ENCODE measurements at places on chromosomes 2 and 18. TPM values are rescaled to one million over a fixed set of nuclear protein-coding genes. Genes with fewer than 3 reads are reported as not detected.

The EPB41L3 gene
- polyA plus RNA-seq = 316 TPM

GRCh38 chr2:1510176-1510575 is 96.9 kb downstream of the TPO start:
- DNase-seq = no peak
- H3K27me3 ChIP-seq = peaks cover 7% of the 10 kb centered on the region
- H3K36me3 ChIP-seq = no peaks in the 10 kb centered on the region

DNA sequence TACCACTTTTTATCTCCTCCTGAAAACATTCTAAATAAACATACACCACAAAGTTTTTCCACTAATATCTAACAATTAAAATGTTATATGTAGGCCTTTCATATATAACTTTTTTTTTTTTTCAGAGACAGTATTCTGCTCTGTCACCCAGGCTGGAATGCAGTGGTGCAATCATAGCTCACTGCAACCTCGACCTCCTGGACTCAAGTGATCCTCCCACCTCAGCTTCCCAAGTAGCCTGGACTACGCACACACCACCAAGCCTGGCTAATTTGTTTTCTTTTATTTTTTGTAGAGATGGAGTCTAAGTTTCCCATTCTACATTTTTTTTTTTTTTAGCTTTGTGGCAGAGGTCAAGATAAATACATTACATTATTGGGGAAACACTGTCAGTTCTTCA is 1612.6 kb upstream of the NXPH2 start:
- DNase-seq = no peak
- H3K36me3 ChIP-seq = no peaks in the 10 kb centered on the region
- no peaks in the 10 kb centered on the region for H3K27me3 ChIP-seq
- H3K4me1 ChIP-seq = no peaks in the 10 kb centered on the region
- H3K4me3 ChIP-seq = no peak overlapping the region
- no peak overlapping the region for H3K27ac ChIP-seq

DNA sequence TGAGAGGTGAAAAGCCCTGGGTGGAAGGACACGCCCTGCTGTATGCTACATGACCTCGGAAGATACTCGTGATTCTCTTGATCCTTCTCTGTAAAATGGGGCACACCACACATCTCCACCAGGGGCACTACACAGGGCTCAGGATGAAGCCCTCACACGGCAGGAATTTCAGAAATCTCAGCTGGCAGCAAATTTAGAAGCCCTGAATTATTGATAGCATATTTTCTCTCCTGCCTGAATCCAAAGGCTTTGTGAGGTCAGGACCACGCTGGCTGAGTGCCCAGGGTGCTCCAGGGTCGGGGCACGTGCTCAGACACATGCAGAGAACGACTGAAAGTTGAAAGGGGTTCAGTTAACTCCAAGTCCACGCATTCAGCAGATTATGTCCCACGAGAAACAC is 42.1 kb upstream of the GALR1 start:
- H3K4me1 ChIP-seq = no peaks in the 10 kb centered on the region
- H3K4me3 ChIP-seq = no peak overlapping the region
- peak; percentile 87 for DNase-seq
- no peaks in the 10 kb centered on the region for H3K27me3 ChIP-seq
- no peak overlapping the region for H3K27ac ChIP-seq

GRCh38 chr18:78914249-78914935 is 65.2 kb upstream of the SALL3 start:
- H3K4me3 ChIP-seq = no peak overlapping the region
- H3K36me3 ChIP-seq = no peaks in the 10 kb centered on the region
- H3K27me3 ChIP-seq = no peaks in the 10 kb centered on the region
- H3K27ac ChIP-seq = no peak overlapping the region

DNA sequence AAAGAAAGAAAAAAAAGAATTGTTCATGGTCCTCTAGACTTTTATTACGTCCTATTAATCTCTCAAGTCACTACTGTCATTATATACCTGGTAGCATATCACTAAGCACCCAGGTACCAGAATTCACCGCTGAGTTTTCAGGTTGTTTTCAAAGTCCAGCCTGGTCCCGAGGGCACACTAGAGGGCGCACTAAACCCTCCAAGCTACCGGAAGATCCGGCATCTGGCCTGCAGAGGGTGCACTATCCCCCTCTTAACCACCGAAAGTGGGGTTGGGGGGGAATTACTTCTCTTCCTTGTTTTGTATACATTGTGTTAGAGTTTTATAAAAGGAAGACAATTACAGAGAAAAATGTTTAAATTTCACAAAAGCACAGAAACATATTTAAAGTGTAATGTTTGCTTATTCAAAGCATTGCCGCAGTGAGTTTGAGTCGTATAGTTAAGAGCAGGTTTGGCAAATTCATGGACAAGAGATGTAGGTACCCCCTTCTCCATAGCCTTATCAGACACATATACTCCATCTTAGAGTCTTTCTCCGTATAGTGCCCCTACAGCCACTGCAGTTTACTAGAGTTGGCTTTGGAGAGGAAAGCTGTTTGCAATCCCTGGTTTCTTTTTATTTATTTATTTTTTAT is 19.2 kb downstream of the MOGAT1 start:
- H3K4me1 ChIP-seq = peaks cover 5% of the 10 kb centered on the region
- no peaks in the 10 kb centered on the region for H3K36me3 ChIP-seq
- no peak overlapping the region for H3K27ac ChIP-seq
- no peak overlapping the region for H3K4me3 ChIP-seq
- no peaks in the 10 kb centered on the region for H3K27me3 ChIP-seq

Measured in cardiac muscle cell (in vitro differentiated cells and primary cell).